ENCODE measurements at places on chromosomes 6 and 20.

DNA sequence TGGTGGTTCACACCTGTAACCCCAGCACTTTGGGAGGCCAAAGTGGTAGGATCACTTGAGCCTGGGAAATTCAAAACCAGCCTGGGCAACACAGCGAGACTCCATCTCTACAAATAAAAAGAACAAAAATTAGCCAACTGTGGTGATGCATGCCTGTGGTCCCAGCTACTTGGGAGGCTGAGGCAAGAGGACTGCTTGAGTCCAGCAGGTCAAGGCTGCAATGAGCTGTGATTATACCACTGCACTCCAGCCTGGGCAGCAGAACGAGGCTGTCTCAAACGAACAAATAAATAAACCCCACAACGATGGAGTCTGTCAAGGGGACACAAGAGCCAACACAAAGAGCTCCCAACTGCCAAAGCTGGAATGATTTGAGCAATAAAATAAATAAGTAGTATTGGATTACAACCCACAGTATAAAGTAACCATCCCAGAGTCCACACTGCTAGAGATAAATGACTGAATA, 13.5 kb downstream of the ZMYND8 start:
- no peak for DNase-seq

- no peak for DNase-seq
Observed at GRCh38 chr20:35257175-35257909, 20.6 kb downstream of the MMP24OS start.

GRCh38 chr6:139912735-139913400, 538.4 kb upstream of the CITED2 start:
- DNase-seq: no peak

GRCh38 chr20:4513720-4514119, 208.0 kb upstream of the PRND start:
- DNase-seq: no peak
